ENCODE measurements at places on chromosomes 5 and 9. TPM values are rescaled to one million over a fixed set of nuclear protein-coding genes. Genes with fewer than 3 reads are reported as not detected.

The LRRTM2 gene
- 0.41 TPM for total RNA-seq

GRCh38 chr5:120228262-120229031 lies 235.7 kb upstream of the PRR16 start:
- no peak overlapping the region for H3K4me3 ChIP-seq
- no peak overlapping the region for H3K27ac ChIP-seq
- no peaks in the 10 kb centered on the region for H3K27me3 ChIP-seq
- no peak for DNase-seq
- H3K36me3 ChIP-seq: no peaks in the 10 kb centered on the region

- no peak for DNase-seq
- no peaks in the 10 kb centered on the region for H3K27me3 ChIP-seq
- H3K4me1 ChIP-seq: no peaks in the 10 kb centered on the region
- peaks cover 25% of the 10 kb centered on the region for H3K36me3 ChIP-seq
- H3K4me3 ChIP-seq: no peak overlapping the region
Observed at GRCh38 chr9:133058550-133059320, 3.0 kb upstream of the CEL start.

DNA sequence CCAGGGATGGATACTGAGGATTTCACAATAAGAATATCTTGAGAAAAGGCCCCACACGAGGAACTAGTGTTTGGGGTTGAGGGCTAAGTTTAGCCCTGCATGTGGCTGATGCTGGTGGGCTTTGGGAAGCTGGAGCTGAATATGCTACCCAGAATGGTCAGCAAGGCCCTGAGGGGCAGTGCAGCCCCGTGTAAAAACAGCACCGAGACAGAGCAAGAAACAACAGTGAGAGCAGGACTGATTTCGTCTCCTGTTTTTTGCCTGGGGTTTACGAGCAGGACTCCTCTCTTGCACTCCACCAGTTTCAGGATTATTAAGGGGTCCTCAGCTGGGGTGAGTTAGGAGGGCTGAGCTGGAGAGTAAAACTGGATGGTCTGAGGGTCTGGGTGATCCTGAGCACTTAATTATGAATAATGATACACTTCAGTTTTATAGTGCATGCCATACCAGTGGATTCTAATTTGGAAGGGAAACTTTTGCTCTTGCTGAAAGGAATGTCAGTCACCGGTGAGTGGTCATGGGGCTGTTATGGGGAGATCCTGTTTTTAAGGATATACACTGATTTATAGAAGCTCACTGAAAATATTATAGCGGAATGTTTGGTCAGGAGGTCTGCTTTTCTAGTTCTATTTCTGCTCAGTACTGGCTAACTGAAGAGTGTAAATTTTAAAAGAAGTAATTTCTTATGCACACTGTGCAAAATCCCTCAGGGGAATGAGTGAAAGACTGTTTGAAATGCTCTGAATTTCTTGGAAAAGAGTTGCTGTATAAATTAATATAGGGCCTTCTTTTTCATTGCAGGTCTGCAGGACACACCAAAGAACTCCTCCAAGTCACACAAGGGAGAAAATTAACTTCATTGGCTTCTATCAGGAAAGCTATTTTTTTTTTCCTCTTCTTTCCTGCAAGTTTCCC lies 42.7 kb upstream of the NFIB start:
- H3K27me3 ChIP-seq: no peaks in the 10 kb centered on the region
- no peak for DNase-seq
- no peaks in the 10 kb centered on the region for H3K36me3 ChIP-seq
- no peak overlapping the region for H3K27ac ChIP-seq
- H3K4me3 ChIP-seq: no peak overlapping the region

DNA sequence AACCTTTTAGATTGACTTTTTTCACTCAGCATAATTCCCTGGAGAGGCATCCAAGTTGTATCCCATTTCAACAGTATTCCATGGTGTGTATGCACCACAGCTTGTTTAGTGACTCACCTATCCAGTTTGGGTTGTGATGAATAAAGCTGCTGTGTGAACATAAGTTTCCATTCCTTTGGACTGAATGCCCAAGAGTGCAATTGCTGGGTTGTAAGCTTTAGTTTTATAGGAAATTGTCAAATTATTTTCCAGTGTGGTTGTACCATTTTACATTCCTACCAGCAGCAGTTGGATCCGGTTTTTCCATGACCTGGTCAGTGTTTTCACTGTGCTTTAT lies 60.9 kb upstream of the TMED7 start:
- peak overlapping the region; percentile 17 for H3K27ac ChIP-seq
- H3K27me3 ChIP-seq: no peaks in the 10 kb centered on the region
- DNase-seq: no peak
- H3K4me3 ChIP-seq: no peak overlapping the region
- H3K36me3 ChIP-seq: no peaks in the 10 kb centered on the region
- H3K4me1 ChIP-seq: no peaks in the 10 kb centered on the region

- H3K27me3 ChIP-seq: no peaks in the 10 kb centered on the region
- H3K4me1 ChIP-seq: no peaks in the 10 kb centered on the region
- no peak overlapping the region for H3K27ac ChIP-seq
- H3K4me3 ChIP-seq: no peak overlapping the region
Observed at GRCh38 chr5:131525805-131526204, 109.2 kb downstream of the RAPGEF6 start.

DNA sequence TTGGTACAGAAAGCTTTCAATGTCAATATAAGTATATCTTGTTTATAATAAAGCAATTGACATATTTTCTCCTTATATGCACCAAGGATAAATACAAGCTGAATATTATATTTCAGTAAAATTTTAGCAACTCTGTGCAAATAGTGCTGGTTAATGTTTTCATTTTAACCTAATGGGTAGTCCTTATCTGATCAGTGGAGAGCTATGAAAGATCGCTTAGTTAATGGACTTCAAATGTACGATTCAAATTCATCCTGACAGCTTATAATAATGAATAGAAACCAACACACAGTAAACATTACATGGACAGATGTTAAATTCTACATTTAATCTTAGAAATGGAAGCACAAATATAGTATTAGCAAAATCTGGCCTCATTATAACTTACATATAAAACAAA lies 1495.2 kb upstream of the C9orf72 start:
- no peak for DNase-seq
- no peaks in the 10 kb centered on the region for H3K27me3 ChIP-seq
- H3K27ac ChIP-seq: no peak overlapping the region
- H3K4me3 ChIP-seq: no peak overlapping the region
- H3K36me3 ChIP-seq: no peaks in the 10 kb centered on the region
- H3K4me1 ChIP-seq: no peaks in the 10 kb centered on the region

The IFNB1 gene
- total RNA-seq: not detected

DNA sequence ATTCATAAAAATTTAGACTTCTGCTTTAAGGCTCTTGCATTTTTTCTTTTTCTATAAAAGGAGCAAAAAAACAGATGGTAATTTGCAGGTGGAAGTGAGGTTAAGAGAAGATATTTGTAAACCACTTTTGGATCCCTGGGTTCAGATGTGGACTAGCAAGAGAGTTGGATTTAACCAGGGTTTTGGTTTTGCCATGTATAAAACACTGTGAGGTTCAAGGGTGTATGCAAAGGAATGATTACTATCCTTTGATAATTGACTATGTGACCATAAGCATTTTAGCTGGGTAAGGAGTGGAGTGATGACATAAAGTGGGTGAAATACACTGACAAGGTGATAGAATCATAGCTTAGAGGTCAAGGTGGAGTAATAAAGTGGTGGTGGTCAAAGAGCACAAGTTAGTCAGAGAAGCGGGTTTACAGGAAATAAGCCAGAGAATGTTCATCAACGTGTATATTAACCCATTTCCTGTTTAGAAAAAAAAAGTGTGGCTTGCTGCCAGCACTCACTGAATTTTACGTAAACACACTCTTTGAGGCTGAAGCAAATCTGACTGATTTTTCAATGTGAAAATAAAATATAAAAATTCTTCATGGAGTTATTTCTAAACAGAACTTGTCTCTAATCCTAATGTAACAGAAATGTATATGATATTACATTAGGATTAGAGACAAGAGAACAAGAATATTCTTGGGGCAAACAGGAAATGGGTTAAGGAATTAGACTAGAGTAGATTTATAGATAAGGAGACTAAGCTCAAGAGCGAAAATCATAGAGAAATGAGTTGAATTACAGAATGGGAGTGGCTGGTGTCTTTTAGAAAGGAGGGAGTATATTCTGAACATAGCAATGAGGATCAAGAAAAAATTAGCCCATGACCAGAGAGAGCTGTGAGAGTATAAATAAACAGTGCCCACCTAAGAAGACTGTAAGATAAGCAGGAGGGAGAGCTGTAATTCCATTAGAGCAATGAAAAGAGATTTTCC lies 74.5 kb downstream of the CDKN2A start:
- H3K27me3 ChIP-seq: no peaks in the 10 kb centered on the region
- DNase-seq: no peak
- H3K4me1 ChIP-seq: no peaks in the 10 kb centered on the region
- no peaks in the 10 kb centered on the region for H3K36me3 ChIP-seq
- H3K4me3 ChIP-seq: no peak overlapping the region
- H3K27ac ChIP-seq: no peak overlapping the region

The STK32A gene
- total RNA-seq: 9.1 TPM

- no peak overlapping the region for H3K4me3 ChIP-seq
- H3K27me3 ChIP-seq: no peaks in the 10 kb centered on the region
- H3K36me3 ChIP-seq: no peaks in the 10 kb centered on the region
Observed at GRCh38 chr9:27292659-27293405, 4.1 kb downstream of the EQTN start.

DNA sequence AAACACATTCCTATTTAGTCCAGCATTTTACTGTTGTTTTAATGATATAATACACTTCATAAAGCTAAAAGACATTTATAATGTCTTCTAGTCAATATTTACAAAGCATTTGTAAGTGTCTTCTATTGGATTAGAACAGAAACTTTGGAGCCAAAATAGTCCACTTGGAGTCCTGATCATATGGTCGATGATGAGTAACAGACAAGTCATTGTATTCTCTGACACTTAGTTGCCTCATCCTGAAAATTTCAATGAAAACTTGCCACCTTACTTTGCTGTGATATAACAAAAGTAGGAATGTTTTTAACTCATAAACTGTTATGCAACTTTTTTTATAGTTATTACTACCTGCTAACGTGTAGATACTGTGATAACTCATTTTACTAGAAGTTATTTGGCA lies 132.5 kb downstream of the GABRB2 start:
- DNase-seq: no peak
- H3K4me1 ChIP-seq: no peaks in the 10 kb centered on the region

The CENPP gene
- 5.5 TPM for total RNA-seq

The RANBP17 gene
- total RNA-seq: 14.3 TPM

GRCh38 chr5:164597293-164597900 lies 1092.0 kb downstream of the MAT2B start:
- H3K4me1 ChIP-seq: no peaks in the 10 kb centered on the region
- no peak overlapping the region for H3K4me3 ChIP-seq
- H3K36me3 ChIP-seq: no peaks in the 10 kb centered on the region
- no peak overlapping the region for H3K27ac ChIP-seq
- DNase-seq: no peak

The ARL14EPL gene
- total RNA-seq: not detected

- no peak overlapping the region for H3K4me3 ChIP-seq
- no peak overlapping the region for H3K27ac ChIP-seq
- H3K36me3 ChIP-seq: no peaks in the 10 kb centered on the region
- DNase-seq: no peak
- H3K27me3 ChIP-seq: no peaks in the 10 kb centered on the region
Observed at GRCh38 chr5:163498886-163499285, 6.5 kb upstream of the MAT2B start.

DNA sequence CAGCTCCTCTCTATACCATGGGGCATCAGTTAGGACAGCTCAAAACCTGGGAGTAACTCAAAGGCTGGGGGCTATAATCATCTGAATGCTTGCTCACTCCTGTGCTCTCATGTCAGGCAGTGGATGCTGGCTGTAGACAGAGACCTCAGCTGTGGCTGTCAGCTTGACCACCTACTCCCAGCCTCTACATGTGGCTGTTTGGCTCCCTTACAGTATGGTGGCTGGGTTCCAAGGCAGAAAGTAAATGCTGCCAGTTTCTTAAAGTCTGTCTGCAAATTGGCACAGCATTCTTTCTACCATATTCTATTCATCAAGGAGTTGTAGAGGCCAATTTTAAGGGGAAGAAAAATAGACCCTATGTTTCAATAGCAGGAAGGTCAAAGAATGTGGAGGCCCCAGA lies 66.9 kb downstream of the TMC1 start:
- no peak overlapping the region for H3K27ac ChIP-seq
- H3K4me1 ChIP-seq: peaks cover 16% of the 10 kb centered on the region
- DNase-seq: peak; percentile 72
- H3K4me3 ChIP-seq: no peak overlapping the region
- no peaks in the 10 kb centered on the region for H3K36me3 ChIP-seq

GRCh38 chr9:117187498-117187897 lies 227.4 kb downstream of the ASTN2 start:
- H3K27me3 ChIP-seq: no peaks in the 10 kb centered on the region
- H3K4me3 ChIP-seq: no peak overlapping the region

GRCh38 chr5:118249386-118249785 lies 739.0 kb downstream of the DTWD2 start:
- H3K36me3 ChIP-seq: no peaks in the 10 kb centered on the region
- no peak overlapping the region for H3K4me3 ChIP-seq
- no peak overlapping the region for H3K27ac ChIP-seq
- no peaks in the 10 kb centered on the region for H3K27me3 ChIP-seq

The TNFSF8 gene
- 3.0 TPM for total RNA-seq

GRCh38 chr5:31319335-31319734 lies 125.8 kb downstream of the CDH6 start:
- no peaks in the 10 kb centered on the region for H3K36me3 ChIP-seq
- no peak for DNase-seq
- H3K27ac ChIP-seq: no peak overlapping the region
- no peak overlapping the region for H3K4me3 ChIP-seq
- no peaks in the 10 kb centered on the region for H3K4me1 ChIP-seq

The ADGRV1 gene
- 1.1 TPM for total RNA-seq

The LCN12 gene
- not detected for total RNA-seq

DNA sequence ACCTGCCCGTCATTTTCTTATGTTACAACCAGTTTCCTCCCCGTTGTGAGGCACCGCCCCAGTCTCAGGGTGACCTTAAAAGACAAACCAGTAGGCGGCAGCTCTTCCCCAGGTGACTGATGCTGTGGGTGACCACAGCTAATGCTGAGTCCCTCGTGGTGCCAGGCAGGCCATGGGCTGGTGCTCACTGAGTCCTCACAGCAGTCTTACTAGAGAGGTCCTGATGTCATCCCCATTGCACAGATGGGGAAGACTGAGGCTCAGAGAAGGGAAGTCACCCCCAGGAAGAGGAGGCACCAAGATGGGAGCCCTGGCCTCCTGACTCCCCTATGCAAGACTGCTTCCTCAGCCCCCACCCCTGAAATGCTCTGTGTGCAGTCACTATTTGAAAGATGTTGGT lies 978 bp downstream of the CFAP157 start:
- H3K4me1 ChIP-seq: no peaks in the 10 kb centered on the region
- H3K27ac ChIP-seq: no peak overlapping the region
- no peak overlapping the region for H3K4me3 ChIP-seq
- no peak for DNase-seq

GRCh38 chr5:136399527-136399926 lies 34.2 kb upstream of the TRPC7 start:
- no peak for DNase-seq
- no peak overlapping the region for H3K4me3 ChIP-seq
- H3K4me1 ChIP-seq: no peaks in the 10 kb centered on the region
- H3K27me3 ChIP-seq: no peaks in the 10 kb centered on the region
- no peaks in the 10 kb centered on the region for H3K36me3 ChIP-seq

The SKIC3 gene
- 55.8 TPM for total RNA-seq

- no peaks in the 10 kb centered on the region for H3K27me3 ChIP-seq
- H3K4me1 ChIP-seq: no peaks in the 10 kb centered on the region
- no peak overlapping the region for H3K27ac ChIP-seq
- no peak for DNase-seq
- no peak overlapping the region for H3K4me3 ChIP-seq
- peaks cover 26% of the 10 kb centered on the region for H3K36me3 ChIP-seq
Observed at GRCh38 chr5:180557217-180557809, 34.0 kb downstream of the SCGB3A1 start.

The ALAD gene
- total RNA-seq: 14.8 TPM
